Cardiac fibroblast (primary cell): ENCODE measurements at places on chromosomes 7 and 10.

DNA sequence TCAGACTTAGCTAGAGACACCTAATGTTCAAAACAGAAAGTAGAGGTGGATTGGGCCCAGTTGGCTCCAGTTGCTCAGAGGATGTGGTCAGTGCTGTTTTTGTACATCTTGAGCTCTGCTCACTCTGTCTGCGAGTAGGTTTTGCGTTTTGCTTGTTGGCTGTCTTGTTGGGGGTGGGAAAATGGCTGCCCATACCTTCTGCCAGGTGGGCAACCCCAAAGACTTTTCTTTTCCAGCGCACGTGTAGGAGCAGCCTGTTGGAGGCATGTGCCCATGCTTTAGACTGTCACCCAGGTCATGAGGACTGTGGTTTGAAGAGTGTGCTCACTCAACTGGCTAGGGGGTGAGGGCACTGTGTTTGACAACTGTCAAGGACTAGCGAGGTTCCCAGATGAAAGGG is 73.9 kb downstream of the KAT6B start:
- no peak for DNase-seq

- no peak for DNase-seq
These were observed 6.0 kb upstream of the LIPA start for GRCh38 chr10:89257581-89257980.

GRCh38 chr7:149245244-149245643 is 5.8 kb downstream of the ZNF212 start:
- DNase-seq, result no peak

DNA sequence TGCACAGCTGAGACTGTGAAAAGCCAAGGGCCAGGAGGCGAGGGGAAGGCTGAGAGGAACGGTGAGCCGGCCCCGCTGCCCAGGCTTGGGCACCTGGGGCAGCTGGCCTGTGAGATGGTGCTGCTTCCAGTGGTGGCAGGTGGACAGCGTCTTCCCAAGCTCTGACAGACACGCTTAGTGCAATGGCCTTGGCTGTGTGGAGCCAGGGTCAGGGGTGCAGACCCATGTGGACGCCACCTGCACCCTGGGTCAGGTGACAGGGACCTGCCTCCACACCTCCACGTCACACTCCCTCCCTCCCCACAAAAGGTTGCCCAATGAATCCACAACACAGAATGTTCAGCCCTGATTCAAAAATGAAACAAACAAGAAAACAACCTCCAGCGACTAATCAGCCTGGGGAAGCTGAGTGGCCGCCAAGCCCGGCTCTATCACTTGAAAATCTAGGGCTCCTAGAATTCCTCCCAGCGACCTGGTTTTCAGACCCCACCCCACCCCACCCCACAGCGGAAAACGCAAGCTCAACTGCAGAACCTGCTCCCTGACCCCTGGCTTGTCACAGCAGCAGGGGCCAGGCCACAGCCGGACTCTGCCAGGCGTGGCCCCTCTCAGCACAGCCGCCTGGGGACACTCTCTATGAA is 54.3 kb downstream of the PRKAG2 start:
- DNase-seq, result no peak

DNA sequence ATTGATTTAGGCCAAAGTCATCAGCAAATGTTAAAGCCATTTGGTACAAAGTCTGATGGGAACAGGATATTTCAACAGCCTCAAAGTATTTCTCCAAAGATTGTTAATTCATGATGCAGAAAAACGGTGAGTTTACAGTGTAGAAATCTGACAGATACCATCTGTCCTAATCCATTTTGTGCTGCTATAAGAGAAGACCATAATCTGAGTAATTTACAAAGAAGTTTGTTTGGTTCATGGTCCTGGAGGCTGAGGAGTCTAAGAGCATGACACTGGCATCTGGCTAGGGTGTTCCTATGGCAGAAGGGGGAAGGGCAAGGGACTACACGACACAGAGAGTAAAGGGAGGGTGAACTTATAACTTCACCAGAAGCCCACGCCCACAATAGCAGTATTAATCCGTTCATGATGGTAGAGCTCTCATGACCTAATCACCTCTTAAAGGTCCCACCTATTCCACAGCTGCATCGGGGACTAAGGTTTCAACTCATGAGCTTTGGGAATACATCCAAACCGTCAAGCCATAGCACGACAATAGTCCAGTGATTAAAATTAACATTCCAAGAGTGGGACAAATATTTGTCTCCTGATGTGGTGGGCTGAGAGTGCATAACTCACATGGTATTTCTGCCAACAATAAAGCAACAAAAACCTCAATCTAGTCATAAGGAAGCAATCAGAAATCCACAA is 298.6 kb upstream of the AKR1E2 start:
- no peak for DNase-seq

GRCh38 chr7:69878591-69878990 is 280.3 kb downstream of the AUTS2 start:
- no peak for DNase-seq

DNA sequence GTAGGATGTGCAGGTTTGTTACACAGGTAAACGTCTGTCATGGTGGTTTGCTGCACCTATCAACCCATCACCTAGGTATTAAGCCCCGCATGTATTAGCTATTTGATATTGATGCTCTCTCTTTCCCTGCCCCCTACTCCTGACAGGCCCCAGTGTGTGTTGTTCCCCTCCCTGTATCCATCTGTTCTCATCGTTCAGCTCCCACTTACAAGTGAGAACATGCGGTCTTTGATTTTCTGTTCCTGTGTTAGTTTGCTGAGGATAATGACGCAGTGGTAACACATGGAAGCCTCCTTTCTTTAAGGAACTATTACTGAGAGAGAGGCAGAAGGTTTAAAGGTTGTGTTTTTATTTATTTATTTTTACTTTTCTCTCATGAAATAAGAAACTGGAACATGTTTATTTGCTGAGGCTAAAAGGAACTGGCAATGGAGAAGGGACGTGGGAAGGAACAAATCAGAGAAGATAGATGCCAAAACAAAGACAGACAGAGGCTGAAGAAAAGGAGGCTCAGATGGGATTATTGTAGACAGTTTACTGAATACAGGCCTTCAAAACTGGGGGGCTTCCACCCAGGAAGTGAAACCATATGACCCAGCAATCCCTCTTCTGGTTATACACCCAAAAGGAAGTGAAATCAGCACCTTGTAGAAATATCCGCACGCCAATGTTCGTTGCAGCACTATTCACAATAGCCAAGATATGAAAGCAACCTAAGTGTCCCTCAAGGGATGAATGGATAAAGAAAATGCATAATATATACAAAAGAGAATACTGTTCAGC is 556.3 kb downstream of the GRM8 start:
- no peak for DNase-seq
